ENCODE measurements at places on chromosomes 13 and 19.

- no peak for DNase-seq
Measured at GRCh38 chr13:93386116-93386515, 159.5 kb downstream of the GPC6 start.

GRCh38 chr13:79833991-79834390, 353.0 kb downstream of the NDFIP2 start:
- no peak for DNase-seq

GRCh38 chr19:43595605-43595998, 332 bp downstream of the IRGQ start:
- DNase-seq: no peak

GRCh38 chr19:4429256-4429655, 26.8 kb downstream of the CHAF1A start:
- DNase-seq: no peak

DNA sequence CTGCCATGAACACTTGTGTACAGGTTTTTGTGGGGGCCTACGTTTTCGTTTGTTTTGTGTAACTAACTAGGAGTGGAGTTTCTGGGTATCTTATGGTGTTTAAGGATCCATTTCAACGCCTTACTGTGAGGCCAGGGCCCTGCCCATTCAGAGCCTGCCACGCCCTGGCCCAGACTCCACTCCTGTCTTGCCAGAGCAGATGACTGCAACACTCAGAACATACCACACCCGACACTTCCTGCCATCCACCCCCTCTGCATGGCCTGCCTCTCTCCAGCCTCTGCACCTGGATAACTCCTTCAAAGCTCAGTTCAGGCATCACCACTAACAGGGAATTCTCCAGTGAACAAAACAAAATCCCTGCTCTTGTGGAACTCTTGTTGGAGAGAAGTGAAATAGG, 43.2 kb downstream of the RGCC start:
- DNase-seq: no peak

DNA sequence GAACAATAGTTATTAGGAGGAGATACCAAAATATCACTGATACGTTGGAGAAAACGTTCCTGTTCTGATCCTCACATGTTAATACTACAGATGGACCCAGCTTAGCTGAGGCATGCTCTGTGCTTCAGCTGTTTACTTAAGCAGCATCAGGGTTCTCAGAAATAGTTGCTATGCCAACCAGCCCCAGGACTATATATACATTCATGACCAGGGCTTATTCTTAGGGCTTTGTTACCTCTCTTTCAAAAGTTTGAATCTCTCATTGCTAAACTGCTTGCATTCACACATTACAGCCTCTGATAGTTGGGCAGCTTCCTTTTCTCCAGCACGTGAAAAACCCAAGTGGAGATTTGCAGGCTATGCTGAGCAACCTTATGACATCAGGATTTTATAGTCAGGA, 800.4 kb downstream of the DIAPH3 start:
- DNase-seq: no peak

DNA sequence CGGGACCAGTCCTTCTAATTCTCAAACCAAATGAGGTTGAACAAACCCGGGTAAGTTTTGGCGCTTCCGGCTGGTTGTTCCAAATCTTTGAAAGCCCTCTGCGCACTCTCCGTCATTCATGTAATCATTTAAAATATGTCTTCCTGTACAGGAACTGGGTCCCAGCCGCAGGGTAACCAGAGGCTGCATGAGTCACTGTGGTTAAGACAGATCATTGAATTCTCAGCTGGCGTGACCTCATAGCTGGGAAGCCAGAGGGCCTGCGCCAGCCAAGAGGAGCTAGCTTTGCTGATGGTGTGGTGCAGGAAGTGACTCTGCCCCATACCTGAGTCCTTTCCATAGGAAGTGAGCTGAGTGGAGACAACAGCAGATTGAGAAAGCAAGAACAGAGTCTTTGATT, 135.2 kb downstream of the TSHZ3 start:
- peak; percentile 58 for DNase-seq

DNA sequence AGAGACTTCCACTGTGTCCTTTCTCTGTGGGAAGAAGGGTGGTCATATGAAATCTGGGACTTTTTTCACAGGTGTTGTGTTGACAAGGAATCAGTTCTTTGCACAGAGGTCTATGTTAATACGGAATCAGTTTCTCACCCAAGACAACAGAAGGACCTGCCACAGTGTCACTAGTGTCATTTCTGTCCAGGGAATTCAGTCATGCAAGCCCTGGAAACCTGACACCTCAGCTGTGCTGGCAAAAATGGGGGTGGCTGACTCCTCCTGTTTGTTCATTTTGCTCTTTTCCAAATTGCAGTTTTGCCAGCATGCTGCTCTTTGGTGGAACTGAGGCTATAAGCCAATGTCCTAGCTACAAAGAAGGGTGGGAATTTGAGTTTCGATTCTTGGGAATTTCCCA, 49.8 kb upstream of the ESD start:
- no peak for DNase-seq

DNA sequence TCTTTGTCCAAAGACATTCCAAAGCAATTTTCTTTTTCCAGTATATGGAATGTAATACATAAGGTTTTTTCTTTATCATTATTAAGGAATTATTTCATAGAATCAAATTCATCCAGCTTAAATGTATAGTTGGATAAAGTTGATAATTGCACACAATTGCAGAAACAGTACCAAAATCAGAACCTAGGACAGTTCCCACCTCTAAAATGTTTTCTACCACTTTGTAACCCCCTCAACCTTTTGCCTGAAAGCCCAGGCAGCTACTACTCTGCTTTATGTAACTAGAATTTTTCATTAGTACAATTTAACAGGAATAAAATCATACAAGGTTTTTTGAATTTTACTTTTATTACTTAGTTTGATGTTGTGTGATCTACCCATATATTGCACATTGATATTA, 98.0 kb downstream of the PRR20E start:
- DNase-seq: no peak

- DNase-seq: no peak
Measured at GRCh38 chr19:49594993-49595818, 4.2 kb downstream of the PRR12 start.

- peak; percentile 8 for DNase-seq
Measured at GRCh38 chr13:26872525-26873385, 112.2 kb upstream of the GPR12 start.

DNA sequence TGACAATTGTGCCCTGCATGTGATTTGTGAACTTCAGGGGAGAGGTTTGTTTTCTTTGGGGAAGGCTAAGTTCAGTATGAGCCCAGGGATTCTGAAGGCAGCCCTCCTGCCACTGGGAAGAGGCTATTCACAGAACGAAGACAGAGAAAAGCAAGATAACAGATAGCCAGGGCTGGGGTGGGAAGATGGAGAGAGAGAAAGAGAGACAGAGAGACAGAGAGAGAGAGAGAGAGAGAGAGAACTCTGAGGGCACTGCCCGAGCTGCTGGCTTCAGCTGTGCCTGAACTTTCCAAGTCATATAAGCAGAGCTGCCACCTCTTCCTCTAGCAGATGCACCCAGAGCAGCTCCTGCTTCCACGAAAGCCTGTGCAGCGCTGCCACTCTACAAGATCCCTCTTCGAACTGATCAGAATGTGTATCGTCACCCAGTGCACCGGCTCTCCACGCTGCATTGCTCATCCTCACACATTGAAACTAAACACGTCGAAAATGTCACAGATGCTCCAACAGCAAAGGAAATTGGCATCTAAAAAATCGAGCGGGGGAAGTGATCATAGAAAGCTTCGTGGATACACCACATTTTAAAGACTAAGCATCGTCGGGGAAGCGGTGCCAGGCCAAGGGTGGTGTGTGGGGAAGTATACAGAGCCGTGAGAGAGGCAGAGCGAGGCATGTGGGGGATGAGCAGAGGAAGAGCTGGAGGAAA, 81.8 kb upstream of the SIAH3 start:
- DNase-seq: no peak

- DNase-seq: no peak
Measured at GRCh38 chr13:107170270-107170931, 602.5 kb upstream of the ARGLU1 start.

DNA sequence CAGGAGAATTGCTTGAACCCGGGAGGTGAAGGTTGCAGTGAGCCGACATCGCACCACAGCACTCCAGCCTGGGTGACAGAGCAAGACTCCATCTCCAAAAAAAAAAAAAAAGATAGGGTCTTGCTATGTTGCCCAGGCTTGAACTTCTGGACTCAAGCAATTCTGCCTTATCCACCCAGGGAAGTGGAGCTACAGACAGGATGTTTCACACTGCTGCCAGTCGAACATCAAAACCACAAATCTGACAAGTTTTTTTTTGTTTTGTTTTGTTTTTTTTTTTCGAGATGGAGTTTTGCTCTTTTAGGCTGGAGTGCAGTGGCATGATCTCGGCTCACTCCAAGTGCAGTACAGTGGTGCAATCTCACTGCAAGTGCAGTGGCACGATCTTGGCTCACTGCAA, 10.8 kb downstream of the XPO4 start:
- DNase-seq: no peak

- DNase-seq: no peak
Measured at GRCh38 chr13:26839682-26840081, 79.1 kb upstream of the GPR12 start.

GRCh38 chr13:101942535-101943157, 459.2 kb downstream of the FGF14 start:
- DNase-seq: no peak

DNA sequence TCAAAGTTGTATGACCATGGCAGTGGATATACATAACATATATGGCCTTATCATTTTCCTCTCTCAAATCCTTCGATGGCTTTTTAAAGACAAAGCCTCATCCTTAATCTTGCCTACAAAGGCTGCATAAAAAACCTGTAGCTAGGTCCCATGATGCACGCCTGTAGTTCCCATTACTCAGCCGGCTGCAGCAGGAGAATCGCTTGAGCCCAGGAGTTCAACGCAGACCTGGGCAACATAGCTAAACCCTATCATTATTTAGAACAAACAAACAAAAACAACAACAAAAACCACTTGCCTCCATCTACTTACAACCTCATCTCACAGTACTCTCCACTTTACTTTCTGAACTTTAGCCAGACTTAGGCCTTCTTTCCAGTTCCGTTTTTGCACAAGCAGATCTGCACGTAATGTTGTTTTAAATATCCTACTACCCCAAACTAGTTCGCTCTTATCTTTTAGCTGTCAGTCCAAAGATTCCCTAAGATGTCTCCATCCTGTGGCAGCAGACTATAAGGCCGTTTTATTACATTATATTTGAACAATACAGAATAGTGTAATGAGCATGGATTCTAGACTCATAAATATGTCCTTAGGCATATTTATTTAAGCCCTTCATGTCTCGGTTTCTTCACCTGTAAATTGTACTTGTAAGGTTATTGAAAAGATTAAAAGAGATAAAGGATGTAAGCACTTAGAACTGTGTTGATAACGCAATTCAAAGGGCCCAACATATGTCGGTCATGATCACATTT, 969 bp upstream of the POMP start:
- no peak for DNase-seq

Measured in stimulated activated CD8-positive, alpha-beta memory T cell treated with anti-CD3 and anti-CD28 coated beads, Interleukin-7, amount 100 ng/mL, for 24 hours (primary cell).